Muscle of back (tissue), 13 donors: ENCODE measurements at places on chromosomes 3 and 15.

DNA sequence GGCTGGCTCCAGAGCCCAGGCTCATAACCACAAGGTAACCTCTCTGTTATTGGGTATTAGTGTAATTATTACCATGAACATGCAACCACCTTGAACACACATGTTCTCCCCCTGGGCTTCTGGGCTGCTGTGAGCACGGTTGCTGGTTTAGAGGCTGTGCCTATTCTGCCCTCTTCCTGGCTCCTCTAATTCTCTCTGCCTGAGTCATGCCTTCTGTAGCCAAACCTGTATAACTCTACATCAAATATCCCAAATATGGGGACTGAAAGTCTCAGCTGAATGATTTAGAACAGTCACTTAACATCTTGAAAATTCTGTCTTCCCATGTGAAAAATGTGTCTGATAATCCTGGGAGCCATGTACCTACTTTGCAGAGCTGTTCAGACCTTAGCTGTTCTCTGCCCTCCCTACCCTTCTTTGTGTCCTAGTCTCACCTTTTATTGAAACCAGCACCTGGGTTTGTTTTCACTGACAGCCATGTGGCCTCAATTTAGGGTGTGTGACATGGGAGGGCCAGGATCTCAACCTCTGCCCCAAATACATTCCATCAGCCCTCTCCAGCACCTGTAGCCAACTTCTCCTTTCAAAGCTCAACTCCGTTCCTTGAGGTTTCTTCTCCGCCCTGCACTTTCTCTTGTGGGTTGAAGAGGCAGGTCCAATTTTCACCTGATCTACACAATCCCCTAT is 60.7 kb downstream of the PDZRN3 start:
- no peak for DNase-seq

GRCh38 chr3:74273091-74273490 is 341.4 kb downstream of the CNTN3 start:
- DNase-seq: peak; percentile 54

DNA sequence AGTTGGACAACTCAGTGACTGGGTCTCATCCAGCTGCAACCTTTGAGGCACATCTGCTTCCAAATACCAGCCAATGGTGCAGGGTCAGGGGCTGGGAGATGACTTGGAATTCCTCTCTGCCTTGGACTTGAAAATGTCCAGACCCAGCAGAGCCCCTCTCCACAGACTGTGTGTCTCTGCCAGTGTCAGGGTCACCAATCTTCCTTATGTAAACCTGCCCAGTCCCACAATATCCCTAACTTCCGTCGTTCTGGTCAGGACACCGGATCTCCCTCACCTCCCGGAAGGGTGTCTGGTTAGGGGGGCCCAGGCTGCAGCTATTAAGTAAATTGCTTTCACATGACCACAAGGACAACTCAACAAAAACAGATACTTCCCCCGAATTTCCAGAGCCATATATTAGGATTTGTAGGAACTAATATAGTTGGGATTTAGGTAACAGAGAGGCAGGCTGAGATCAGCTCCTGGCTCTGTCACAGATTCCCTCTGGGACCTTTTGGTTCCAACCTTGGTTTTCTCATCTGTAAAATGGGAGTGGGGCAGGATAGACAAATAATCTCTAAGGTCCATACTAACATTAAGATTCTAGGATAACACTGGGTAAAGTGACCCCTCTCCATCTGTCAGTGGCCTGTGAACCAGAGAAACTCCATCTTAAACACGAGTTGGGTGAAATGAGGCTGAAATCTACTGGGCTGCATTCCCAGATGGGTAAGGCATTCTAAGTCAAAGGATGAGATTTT is 30.8 kb downstream of the IGDCC3 start:
- no peak for DNase-seq

- no peak for DNase-seq
These were observed 124.7 kb downstream of the RPL22L1 start for GRCh38 chr3:170745211-170745718.

- no peak for DNase-seq
These were observed 14.5 kb downstream of the LRRC2 start for GRCh38 chr3:46551615-46552014.

- peak; percentile 59 for DNase-seq
These were observed 41.8 kb downstream of the CBLB start for GRCh38 chr3:105826778-105827634.

DNA sequence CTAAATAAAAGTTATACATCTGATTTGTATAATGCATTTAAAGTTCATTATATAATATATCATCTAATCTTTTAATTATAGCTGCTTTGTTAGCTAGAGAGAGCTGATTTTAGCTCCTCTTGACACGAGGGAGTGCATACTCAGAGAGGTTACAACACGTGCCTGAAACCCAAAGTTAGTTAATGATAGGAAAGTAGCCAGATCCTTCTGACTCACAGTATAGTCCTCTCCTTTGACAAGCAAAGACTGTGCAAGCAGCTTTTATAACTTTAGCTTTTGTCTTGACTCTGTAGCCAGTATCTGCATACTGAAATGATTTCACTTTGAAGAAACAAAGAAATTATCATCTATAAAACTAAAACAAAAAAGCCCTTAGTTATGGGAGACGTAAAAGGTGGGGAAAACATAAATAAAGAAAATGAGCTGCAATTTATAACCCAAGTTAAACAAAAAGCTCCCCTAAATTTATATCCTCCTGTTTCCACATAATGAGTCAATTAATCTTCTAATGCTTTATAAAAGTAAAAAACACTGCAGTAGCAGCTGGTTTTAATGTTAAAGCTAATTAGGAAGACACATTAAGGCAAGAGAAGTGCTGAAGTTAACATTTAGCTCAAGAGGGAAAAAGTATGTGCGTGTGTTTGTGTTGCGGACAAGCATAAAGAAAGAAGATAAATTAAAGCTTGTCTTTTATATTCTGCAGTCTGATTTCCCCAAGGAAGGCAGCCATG is 13.1 kb downstream of the GABRR3 start:
- DNase-seq: no peak

DNA sequence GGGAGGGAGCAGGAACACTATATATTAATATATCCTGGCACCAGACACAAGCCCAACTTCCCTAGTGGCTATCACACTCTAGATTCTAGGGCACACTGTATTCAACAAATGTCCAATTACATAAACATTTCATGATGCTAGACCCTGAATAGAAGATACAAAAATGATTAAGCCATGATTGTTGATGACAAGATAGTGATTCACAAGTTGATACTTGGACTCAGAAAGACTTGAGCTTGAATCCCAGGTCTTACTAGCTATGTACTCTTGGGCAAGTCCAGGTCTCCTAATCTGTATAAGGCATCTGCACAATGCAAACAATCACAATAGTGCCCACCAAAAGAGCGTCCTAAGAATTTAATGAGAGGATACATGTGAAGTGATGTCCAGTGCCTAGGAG is 10.0 kb upstream of the SNTN start:
- DNase-seq: no peak

GRCh38 chr3:134449951-134450350 is 35.8 kb downstream of the ANAPC13 start:
- no peak for DNase-seq

GRCh38 chr3:5891711-5892110 is 704.2 kb downstream of the EDEM1 start:
- DNase-seq: peak; percentile 5

- no peak for DNase-seq
These were observed 60.2 kb downstream of the TMEM44 start for GRCh38 chr3:194572944-194573491.

DNA sequence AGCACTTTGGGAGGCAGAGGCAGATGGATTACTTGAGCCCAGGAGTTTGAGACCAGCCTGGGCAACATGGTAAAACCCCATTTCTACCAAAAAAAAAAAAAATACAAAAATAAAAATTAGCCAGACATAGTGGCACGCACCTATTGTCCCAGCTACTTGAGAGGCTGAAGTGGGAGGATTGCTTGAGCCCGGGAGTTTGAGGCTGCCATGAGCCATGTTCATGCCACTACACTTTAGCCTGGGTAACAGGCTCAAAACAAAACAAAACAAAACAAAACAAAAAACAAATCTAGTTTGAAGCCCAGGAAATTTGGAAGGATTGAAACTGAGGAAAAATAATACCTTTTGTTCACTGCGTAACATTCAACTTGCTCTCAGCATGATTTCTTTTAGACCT is 16.6 kb downstream of the TMOD3 start:
- no peak for DNase-seq

DNA sequence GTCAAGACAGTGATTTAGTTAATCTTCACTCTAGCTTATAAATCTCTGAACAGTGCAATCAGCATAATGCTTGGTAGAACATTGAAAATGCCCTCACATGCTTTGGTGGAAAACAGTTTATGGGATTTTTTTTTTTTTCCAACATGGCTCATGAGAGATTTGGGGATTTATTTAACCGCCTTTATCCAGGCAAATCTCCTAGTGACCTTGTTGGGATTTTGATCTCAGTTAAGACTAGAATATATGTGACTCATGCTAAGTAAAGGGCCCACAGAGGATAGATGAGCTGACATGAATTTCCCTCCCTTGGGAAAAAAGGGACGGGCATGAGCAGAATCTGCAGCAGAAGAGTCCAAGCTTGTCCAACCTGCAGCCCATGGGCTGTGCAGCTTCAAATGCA is 18.7 kb downstream of the LRTM1 start:
- DNase-seq: no peak

- DNase-seq: peak; percentile 38
These were observed 5.1 kb downstream of the MECOM start for GRCh38 chr3:169658311-169658931.

DNA sequence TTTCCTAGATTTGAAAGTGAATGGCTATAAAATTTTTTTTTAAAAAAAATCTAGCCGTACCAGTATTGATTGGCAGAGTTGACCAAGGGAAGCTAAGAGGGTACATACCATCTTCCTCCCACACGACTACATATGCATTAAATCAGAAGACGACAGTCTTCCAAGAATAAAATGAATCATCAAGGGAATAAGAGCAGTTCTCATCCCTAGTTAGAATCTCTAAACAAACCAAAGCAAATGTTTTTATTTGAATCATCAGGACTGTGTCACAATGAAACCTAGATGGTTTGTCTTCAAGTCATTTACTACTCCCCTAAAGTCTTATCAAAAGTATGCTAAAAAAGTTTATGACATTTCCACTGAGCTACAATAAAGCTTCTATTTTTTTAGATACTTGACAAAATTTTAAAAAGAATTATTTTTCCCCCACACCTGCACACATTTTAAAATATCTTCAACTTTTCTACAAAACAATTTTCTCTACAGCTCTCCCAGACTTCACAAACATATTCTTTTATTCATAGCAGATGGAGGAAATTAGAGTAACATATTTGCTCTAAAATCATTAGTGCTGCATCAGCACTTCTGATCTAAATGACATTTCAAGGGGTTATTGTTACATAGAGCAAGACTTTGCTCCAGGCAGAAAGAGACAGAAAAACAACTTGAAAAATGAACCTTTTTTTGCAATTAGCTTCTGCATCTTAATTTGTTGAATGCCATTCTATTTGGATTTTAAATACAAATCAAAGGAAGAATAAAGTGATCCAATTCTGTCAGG is 547.1 kb downstream of the FHIT start:
- no peak for DNase-seq

- DNase-seq: no peak
These were observed 235.2 kb downstream of the NAALADL2 start for GRCh38 chr3:175094344-175094743.

DNA sequence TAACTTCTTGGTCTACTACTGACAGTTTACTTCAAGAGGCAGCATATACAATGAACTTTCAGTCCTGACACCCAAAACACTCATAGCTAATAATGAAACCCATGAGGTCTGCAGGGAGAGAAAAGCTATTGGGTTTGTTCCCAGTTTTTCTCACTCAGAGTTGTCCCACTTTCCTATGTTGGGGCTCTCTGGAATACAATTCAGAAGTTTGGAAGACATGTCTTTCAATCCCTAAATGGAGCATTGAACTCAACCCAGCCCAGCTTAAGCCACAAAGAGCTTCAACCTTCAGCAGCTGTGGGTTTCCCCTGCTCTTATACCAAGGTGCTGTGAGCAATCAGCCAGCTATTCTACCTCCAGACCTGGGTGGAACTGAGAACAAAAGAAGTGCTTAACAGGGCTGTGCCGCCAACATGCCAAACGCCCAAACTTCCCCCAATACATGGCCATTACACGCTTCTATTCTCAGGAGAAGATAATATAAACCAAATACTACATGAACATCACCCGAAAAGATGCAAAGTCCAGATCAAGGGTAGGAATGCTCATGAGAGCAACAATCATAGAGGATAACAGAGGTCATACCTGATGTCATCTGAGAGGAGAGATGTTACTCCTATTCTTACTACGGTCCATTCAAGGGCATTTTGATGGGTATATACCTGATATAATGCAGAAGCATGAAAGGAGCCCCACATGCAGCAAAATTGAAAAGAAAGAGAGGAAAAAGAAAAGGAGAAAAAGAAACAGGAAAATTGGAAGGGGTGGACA is 131.2 kb upstream of the TGFBR2 start:
- DNase-seq: no peak

DNA sequence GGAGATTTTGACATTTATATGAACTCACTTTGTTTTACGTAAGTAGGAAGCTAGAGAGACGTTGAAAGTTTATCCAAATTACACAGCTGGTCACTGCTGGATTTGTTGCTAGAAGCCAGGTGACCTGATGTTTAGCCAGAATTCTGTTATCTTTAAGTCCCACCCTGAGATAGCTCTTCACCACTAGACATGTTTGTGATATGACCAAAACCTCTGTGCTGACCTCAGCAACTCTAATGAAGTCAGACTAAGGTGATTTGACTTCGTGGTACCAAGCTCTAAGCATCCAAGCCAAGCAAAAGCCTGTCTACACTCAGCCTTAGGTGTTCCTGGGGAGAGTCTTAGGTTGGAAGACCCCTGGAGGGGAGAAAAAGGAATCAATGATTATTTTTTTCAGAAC is 102.4 kb downstream of the ARRDC4 start:
- DNase-seq: no peak

GRCh38 chr3:122890720-122891220 is 95.9 kb downstream of the SLC49A4 start:
- no peak for DNase-seq

- DNase-seq: peak; percentile 59
These were observed 38.2 kb upstream of the HCLS1 start for GRCh38 chr3:121698901-121699300.

DNA sequence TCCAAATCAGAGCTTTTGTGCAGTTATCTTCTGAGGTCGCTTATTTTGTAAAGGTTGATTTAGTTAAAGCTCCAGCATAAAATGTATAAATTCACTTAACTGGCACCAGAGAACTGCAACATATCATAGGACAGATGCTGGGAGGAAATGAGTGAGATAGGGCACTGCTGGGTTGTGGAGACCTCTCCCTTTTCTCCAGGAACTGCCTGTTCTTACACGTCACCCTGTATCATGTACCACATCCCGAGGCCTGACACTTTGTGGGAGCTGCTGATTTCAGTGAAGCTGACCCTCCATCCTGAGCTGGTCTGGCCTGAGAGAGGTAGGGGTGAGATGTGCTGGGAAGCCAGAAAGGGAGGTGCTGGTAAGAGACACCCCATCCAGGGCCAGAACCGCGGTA is 213.8 kb upstream of the FEZF2 start:
- no peak for DNase-seq

- no peak for DNase-seq
These were observed 38.4 kb downstream of the RGMA start for GRCh38 chr15:93050648-93051047.

DNA sequence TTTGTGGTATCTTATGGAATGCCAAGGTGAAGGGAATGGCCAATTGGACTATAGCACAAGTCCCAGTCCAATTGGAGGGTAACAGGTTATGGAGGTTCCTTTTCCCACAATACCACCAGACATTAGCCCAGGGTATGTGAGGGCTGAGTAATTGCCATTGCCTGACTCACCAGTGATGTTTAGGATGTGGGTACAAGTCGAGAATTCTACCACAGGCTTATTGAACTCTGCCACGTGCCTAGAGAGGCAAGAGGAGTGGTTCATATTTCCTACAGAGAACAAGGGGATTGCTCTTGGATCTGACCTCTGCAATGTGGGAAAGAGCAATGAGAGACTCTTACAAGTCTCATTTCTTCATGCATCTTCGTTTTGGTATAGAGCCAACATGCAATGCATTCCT is 85.0 kb upstream of the XCR1 start:
- DNase-seq: no peak
